ENCODE measurements at places on chromosomes 16 and 17. TPM values are rescaled to one million over a fixed set of nuclear protein-coding genes. Genes with fewer than 3 reads are reported as not detected.

Gene PLEKHM1
- 10.0 TPM for total RNA-seq

Gene HSF4
- 1.2 TPM for total RNA-seq

Gene ABI3
- total RNA-seq = not detected

Gene CLDN9
- total RNA-seq = not detected

Gene SBK1
- 0.68 TPM for total RNA-seq

Gene ARL2BP
- 53.1 TPM for total RNA-seq

DNA sequence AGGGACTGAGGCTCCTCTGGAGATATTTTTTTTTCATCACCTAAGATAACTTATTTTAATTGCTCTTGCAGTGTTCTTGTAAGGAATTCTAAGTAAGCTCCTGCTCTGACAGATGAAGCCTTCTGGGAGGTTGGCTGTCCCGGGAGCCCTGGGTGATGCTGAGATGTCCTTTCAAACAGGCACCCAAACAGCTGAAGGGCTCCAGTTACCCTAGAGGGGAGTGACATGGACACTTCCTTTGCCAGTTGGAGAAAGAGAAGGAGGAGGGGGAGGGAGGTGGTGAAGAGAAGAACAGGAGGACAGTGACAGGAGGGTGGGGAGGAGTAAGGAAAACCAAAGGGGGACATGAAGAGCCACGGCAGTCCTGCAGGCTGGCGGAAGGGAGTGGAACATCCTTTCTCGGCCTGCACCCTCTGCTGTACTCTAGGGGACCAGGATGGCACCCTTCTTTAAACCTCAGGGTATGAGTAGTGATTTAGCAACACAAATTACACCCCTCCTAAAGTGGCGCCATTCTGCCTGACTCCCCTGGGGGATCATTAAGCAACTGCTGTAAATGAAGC lies 51.8 kb downstream of the MYH3 start:
- DNase-seq = no peak

DNA sequence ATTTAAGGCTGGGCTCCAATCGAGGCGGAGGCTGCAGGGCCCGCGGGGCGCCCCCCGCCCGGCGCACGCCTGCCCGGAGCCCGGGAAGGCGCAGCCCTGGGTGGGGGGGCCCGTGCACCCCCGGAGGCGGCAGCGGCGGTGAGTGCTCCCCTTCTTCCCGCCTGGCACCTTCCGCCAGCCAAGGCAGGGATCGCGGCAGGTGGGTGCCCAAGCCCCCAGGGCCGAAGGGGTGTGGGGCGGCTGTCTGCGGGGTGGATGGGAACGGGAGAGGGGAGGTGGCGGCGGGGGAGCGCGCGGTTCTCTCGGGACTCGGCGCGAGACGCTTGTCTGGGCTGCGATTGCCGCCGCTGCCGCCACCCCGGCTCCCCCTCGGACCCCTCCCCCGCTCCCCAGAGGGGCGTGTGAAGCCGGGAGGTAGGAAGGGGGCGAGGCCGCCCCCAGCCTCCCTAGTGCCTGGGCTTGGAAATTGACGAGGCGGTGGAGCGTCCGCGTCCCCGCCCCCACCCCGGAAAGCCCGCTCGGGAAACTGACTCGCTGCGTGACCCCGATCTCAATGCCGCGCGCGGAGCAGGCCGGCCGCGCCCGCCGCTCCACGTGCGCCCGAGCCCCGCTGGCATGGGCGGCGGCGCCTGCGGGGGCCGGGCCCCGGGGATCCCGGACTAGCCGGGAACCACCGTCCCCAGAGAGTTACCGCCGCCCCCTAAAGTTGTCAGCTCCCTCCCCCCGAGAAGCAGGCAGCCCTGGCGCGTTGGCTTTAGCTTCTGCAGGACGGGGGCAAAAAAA lies 231.5 kb downstream of the MRTFB start:
- DNase-seq = peak; percentile 40

GRCh38 chr17:2084036-2084765 lies 29.3 kb downstream of the HIC1 start:
- DNase-seq = peak; percentile 78

GRCh38 chr17:49656247-49656646 lies 21.6 kb downstream of the SPOP start:
- no peak for DNase-seq

DNA sequence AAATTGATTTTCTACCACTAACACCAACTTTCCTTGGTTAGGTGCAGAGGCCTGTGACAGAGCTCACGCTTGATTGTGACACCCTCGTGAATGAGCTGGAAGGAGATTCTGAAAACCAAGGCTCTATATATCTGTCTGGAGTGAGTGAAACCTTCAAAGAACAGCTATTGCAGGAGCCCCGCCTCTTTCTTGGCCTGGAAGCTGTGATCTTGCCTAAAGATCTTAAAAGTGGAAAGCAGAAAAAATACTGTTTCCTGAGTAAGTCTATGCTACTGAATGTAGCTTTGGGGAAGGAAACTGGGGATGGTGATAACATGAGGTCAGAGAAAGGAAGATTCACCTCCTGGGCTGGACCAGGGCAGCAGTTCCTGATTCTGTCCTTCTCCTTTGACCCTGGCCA lies 38.3 kb downstream of the REXO5 start:
- no peak for DNase-seq

DNA sequence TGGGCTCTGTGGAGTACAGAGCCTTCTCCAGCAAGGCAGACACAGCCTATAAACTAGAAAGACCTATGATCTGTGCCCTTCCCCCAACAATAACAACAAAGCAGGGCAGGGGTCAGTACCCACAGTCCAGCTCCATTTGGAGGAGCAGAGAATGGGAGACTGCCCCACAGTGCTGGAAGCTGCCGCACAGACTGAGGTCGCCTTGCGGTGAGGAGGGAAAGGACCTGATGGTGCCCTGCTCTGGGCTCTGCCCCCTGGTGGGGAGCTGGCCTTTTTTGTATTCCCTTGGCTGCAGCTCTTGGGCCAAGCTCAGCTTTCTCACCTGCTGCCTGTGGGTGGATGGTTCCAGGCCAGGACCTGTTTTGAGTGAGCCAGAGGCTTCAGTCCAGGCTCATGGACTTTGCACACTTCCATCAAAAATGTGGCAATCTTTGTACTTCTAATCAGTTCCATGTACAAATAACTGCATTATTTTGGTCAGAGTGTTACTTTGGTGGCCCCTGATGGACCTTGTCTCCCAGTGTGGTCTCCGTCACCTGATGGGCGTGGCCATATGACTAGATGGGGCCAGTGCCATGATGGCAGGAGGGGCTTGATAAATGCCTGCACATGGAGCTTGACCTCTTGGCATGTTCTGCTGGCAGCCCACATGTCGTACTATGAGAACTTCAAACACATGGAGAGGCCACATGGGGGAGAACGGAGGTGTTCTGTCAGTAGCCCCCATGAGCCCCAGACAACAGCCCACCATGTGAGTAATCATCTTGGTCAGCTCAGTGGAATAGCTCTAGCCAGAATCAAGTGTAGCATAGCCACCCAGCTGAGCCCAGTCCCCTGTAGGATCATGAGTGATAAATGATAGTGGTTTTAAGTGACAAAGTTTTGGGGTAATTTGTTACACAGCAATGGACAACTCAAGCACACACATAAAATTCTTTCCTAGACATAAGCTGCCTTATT lies 24.2 kb downstream of the B9D1 start:
- peak; percentile 46 for DNase-seq

GRCh38 chr17:65609749-65610148 lies 48.3 kb upstream of the AXIN2 start:
- DNase-seq = no peak

DNA sequence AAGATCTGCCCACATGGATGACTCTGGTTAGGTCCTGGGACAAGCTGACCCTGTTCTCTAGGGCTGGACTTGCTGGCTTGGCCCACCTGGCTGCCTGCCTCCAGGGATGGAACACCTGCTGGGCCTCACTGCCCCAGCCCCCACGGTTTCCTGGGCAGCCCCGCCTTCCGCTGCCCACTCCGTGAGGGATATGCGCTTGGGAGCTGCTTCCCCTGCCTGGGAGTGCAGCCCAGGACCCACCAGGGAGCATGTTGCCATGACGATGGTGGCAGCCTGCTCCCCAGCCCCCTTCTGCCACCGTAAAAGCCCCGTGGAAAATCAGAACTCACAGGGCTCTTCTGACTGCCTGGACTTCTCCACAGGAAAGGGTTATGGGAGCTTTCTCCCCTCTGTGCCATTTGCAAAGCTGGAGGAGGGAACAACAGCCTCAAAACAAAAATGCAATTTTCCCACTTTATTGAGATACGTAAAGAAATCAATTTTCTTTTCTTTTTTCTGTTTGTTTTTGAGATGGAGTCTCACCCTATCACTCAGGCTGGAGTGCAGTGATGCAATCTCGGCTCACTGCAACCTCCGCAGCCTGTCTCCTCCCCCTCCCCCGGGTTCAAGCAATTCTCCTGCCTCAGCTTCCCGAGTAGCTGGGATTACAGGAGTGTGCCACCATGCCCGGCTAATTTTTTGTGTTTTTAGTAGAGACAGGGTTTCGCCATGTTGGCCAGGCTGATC lies 18.0 kb upstream of the GAS7 start:
- peak; percentile 10 for DNase-seq

DNA sequence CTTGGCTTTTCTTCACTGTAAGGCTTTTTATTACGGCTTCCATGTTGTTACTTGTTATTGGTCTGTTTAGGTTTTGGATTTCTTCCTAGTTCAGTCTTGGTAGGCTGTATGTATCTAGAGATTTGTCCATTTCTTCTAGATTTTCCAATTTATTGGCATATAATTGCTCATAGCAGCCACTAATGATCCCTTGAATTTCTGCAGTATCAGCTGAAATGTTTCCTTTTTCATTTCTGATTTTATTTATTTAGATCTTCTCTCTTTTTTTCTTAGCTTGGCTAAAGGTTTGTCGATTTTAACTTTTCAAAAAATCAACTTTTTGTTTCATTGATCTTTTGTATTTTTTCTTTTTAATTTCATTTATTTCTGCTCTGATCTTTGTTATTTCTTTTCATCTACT lies 18.5 kb downstream of the NLRP1 start:
- DNase-seq = no peak

GRCh38 chr16:73605309-73605708 lies 557.4 kb upstream of the ZFHX3 start:
- DNase-seq = peak; percentile 14

DNA sequence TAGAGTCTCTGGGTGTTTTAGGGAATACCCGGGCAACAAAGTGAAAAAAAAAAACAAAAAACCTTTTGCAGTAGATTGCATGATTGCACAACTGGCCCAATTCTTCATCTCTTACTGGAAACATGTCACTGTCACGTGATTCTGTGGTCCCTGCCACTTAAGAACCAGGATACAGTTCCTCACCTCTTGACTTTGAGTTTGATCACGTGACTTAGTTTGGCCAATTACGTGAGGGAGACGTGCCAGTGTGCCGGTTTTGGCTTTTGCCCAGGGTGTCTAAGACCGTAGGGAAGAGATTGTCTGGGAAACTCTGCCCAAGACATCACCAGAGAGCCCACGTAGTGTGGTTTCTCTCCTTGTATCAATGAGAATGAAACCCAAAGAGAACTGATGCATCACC lies 88.7 kb downstream of the GRIN2A start:
- no peak for DNase-seq

DNA sequence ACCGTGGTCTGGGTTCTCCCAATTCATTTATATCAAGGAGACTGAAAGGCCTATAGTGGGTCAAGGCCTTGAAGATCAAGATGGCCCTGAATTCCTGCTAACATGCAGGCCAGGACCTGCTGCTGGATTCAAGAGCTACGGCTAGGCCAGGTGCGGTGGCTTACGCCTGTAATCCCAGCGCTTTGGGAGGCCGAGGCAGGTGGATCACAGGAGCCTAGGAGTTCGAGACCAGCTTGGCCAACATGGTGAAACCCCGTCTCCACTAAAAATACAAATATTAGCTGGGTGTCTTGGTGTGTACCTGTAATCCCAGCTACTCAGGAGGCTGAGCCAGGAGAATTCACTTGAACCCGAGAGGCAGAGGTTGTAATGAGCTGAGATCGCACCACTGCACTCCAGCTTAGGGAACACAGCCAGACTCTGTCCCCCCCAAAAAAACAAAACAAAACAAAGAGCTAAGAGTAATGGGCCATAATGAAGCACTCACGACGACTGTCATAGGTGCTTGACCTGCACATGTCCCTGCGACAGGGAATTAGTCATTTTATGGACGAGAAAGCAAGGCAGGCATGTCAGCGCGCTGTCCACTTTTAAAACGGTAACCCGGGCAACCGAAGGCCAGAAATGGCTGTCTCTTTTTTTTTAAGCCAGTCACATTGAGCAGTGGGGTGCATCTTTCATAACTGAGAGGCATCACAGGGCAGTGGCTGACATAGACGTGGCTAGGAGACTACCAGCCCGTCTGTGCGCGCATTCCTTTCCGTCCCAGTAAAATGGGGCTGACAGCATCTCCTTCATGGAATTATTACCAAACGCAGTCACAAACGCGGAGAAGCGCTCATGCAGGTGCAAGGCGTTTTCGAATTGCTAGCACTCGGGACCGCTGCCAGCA lies 1.0 kb upstream of the FBRS start:
- DNase-seq = no peak

DNA sequence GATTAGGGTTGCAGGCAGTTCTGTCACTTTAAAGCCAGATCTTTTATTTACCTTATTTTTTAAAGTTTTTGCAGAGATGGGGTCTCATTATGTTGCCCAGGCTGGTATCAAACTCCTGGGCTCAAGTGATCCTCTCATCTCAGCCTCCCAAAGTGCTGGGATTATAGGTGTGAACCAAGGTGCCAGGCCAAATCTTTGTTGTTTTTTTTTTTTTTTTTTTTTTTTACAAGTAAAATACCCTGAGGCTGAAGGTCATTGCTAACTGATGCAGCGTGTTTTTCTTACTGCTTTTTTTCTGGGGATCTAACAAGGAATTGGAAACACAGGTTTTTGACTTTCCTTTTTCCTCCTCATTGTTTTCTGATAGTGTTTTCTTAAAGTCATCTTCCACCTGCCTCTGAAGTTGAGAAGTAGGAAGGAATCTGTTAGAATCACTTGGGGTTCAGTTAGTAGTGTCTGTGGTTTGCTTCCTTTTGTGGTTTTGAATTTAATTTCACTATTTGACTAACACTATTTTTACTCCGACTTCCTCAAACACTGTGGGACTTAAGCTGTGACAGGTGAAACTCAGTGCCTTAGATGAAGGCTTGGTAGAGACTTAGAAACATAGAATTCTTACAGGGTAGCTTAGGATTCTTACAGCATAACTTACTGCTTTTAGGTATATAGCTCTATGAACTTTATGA lies 22.2 kb downstream of the CLTC start:
- no peak for DNase-seq

DNA sequence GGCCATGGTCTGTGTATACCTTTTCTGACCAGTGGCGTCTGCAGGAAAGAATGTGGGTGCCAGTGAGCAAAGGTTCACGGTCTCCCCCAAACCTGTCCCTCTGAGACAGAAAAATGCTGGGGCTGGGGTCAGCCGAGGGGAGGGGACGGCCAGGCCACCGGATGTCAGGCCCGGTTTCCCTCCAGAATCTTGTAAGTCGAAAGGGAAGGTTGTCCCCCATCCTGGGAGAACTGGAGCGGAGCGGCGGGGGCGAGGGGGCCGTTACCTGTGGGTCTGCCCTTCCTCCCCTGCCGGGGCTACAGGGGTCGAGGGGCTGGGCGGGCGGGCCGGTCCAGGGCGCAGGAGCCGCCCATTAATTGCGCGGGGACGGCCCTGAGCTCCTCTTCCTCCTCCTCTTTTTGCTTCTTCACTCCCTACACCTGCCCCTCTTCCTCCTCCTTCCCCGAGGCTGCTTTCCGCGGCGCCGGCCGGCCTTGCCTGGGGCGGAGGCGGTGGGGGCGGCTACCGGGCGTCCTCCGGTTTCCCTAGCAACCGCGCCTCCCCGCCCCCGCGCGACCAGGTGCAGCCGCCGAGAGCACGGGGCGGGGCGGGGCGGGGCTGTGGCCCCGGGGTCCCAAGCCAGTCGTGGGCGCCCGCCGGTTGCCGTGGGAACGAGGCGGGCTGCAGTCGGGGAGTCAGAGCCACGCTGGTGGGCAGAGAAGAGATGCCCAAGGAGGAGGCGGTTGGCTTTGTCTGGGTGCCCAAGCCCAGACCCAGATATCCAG lies at the start of gene MARCHF10:
TSS of gene MARCHF10 (minus strand) at position 503 of the 764 bp plus-strand sequence. CDS start 6,579 bp downstream, outside the sequence.
- DNase-seq = no peak

GRCh38 chr17:45277216-45277849 lies 15.4 kb upstream of the SPATA32 start:
- DNase-seq = peak; percentile 92

Data from Daoy (cell line).